ENCODE measurements at places on chromosomes 1 and 21.

GRCh38 chr21:25360593-25360992 is 246.7 kb downstream of the MRPL39 start:
- no peak for DNase-seq

- peak; percentile 56 for DNase-seq
These were observed at the start of gene MEAF6 for GRCh38 chr1:37514350-37515184. Gene MEAF6 (minus strand): TSS chr1:37514766. CDS start chr1:37514746, 20 bp downstream.

GRCh38 chr1:86207323-86207722 is 50.8 kb upstream of the COL24A1 start:
- DNase-seq = no peak

DNA sequence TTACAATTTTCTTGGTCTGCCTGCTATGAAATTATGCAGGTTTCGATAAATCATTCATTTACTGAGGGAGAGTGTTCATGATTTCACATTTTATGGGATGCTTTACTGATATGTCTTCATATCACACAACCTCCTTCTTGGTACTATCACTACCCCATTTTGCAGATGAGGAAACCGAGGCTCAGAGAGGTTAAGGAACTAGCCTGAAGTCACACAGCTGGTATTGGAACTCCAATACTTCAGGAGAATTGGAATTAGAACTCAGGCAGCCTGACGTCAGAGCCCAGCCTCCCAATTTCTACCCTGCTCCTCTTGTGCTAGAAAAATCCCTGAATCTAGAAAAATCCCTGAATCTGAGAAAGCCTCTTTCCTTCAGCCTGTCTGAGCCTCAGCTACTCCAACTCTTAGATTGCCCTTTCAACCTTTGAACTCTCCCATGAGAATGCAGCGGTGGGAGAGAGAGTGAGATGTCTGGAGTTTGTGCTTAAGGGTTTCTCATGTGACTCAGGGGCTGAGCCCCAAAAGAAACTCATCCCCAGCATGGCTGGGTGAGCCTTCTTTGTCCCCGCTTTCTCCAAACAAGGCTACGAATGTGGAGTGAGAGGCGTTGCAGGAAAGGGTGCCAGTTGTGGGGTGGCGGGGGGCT is 50.8 kb upstream of the IFNLR1 start:
- DNase-seq = no peak

DNA sequence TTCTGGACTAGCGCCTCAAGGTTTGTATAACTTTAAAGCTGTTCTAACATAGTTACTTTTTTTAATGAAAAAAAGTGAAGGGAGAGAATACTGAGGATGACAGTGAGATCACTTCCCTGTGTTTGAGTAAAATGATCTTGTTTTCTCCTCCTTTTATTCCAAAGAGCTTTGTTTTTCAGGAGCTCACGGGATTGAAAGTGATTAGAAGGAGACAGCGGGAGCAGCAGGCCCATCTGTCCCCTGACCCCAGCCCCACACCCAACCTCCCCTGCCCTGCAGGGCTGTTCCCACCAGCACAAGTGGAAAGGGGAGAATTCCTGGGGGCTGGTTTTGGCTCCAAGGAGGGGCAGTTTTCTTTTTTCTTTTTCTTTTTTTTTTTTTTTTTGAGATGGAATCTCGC is 2.1 kb upstream of the DNMT3L start:
- no peak for DNase-seq

- DNase-seq = no peak
These were observed 16.8 kb downstream of the SUCO start for GRCh38 chr1:172549621-172550280.

GRCh38 chr1:192763243-192763642 is 45.6 kb upstream of the RGS2 start:
- DNase-seq = no peak

GRCh38 chr1:48851638-48852037 is 74.9 kb upstream of the BEND5 start:
- DNase-seq = no peak

DNA sequence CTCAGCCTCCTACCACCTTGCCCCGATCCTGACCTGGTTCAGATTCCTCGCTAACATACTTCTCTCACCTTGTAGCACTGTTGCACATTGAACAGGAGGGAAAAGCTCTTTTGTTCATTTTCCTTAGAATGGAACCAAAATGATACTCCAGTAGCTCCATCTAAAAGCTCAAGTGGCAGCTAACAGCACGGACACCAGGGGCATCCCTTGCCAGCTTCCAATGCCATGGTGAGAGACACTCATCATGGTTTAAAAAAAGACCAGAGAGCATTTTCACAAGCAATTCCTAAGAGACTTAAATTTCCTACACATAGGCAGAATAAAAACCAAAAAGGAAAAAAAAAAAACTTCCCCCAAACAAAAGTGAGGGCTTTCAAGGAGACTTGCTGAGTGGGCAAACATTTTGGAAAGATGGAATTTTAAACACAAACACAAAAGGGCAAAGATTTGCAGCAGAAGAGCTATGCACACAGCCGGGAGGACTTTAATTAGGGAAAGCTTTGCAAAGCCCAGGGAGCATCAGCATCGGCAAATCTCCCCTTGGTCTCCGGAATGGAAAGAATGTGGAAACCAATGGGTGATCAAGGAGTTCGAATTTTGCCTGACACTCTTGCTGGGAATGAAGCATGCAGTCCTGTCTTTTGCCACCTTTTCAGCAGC is 84.3 kb downstream of the CAPZB start:
- no peak for DNase-seq

DNA sequence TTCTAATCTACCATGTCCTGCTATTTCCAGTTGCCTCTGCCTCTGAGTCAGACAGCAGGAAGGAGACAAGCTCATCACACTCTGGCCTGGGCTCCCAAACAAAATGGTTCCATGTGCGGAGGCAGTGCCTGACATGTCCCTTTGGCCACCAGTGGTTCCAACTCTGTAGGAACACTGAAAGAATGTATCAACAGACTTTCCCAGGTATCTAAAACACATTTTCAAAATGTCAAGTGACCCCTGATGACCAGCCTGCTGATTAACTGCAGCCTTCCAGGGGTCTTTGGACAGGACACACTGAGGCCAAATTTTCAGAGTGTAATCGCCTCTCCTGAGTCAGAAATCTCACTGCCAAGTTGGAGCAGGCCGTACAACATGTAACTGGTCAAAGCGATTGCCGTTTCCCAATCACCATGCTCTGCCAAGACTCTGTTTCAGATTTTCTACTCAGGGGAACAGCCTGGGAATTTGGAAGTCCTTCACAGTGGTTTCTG is 172.7 kb downstream of the TPR start:
- DNase-seq = no peak

DNA sequence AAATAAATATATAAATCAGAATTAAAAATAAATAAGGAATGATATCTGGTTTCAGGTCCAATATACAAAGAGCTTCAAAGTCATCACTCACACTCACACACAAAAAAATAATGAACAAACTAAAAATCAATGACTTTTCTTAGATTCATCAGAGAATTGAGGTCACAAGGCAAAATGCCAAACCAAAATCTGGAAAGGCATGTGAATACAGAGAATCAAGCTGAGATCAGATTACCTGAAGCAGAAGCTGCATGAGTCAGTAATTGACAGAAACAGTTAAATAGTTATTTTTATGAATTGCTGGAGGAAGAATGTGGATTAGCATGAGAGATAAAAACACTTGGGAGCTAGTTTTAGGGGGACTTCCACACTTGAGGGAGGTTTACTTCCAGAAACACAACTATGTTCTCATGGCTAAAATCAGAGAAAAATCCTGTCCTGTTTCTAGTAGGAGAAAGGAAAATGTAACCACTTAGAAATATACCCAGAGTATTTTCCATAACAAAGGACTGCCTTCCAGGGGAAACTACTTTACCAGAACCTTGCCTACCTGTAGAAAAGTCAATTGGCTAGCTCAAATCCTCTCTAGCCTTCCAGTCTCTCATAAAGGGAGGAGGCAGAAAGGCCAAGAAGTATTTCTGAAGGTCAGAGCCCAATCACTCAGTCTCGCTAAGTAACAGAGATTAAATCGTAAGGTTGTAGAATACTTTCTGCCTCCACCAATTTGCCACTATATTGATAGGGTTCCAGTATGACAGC is 536.6 kb upstream of the NR5A2 start:
- no peak for DNase-seq

GRCh38 chr1:31760471-31761470 is 3.4 kb downstream of the ADGRB2 start:
- peak; percentile 48 for DNase-seq
